Ammon's horn (tissue), 1 donor: ENCODE measurements at places on chromosomes 1 and 21.

DNA sequence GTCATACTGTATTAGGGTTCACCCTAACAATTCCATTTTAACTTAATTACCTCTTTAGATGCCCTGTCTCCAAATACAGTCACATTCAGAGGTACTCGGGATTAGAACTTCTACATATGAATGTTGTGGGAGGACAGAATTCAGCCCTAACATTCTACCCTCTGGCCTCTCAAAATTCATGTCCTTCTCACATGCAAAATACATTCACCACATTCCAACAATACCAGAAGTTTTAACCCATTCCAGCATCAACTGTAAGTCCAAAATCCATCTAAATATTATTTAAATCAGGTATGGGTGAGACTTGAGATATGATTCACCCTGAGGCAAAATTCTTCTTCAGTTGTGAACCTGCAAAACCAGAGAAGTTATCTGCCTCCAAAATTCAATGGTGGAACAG, 14.5 kb downstream of the LY9 start:
- DNase-seq: no peak

- no peak for DNase-seq
These were observed 498.2 kb downstream of the PLPP3 start for GRCh38 chr1:56081173-56081572.

- DNase-seq: no peak
These were observed 24.7 kb upstream of the FCGR2A start for GRCh38 chr1:161480381-161481035.

DNA sequence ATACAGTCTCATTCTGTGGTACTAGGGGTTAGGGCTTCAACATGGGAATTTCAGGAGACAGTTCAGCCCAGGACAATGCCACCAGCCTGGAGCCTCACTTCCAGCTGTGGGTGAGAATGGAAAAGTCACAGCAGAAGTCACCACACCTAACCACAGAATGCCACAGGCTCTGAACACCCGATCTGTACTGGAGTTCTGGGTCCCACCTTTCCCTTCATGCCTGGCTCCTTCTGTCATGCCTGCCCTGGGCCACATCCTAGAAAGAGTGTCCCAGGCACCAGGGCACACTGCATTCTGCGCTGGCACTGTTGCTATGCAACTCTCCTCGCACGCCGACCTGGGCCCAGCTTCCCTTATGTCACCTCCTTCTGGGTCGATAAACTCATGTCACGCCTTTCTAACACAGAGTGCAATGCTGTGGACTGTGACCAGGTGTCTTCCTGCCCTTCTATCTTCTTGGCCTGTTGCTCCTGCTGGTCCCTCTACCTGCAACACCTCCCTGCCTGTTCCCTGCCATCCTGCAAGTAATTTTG, 21.2 kb downstream of the RCSD1 start:
- DNase-seq: no peak

GRCh38 chr1:233672732-233673131, 58.8 kb downstream of the KCNK1 start:
- no peak for DNase-seq

GRCh38 chr21:21366277-21366676, 368.1 kb downstream of the NCAM2 start:
- DNase-seq: no peak

DNA sequence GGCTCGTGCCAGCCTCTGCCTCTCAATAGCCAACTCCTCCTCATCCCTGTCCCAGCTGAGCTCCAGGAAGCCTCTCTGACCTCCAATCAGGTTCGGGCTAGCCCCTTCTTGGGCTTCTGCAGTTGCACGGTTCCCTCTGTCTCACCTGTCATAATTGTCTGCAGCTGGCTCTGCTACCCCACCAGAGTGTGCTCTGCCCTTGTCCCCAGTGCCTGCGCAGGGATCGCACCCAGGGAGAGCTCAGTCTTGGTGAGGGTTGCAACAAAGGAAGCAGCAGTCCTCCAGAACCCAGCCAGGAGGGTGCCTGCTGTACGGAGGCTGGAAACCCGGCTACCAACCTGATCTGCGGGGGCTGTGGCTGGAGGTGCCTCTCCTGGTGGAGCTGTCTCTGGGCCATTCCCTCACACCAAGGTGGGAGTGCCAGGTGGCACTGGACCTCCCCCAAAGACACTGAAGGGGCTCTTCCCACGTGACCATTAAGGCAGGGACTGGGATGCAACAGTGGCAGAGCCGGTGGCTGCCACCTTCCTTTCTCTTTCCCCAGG, 63.5 kb upstream of the DMRTB1 start:
- DNase-seq: no peak

GRCh38 chr1:54009406-54009805, 8.6 kb downstream of the LDLRAD1 start:
- no peak for DNase-seq

- no peak for DNase-seq
These were observed 28.5 kb downstream of the CACNA1S start for GRCh38 chr1:201083741-201084140.

- no peak for DNase-seq
These were observed 11.5 kb upstream of the SLC2A1 start for GRCh38 chr1:42970143-42970542.
